NCI-H774 (cell line): ENCODE measurements at places on chromosomes 12 and 14.

DNA sequence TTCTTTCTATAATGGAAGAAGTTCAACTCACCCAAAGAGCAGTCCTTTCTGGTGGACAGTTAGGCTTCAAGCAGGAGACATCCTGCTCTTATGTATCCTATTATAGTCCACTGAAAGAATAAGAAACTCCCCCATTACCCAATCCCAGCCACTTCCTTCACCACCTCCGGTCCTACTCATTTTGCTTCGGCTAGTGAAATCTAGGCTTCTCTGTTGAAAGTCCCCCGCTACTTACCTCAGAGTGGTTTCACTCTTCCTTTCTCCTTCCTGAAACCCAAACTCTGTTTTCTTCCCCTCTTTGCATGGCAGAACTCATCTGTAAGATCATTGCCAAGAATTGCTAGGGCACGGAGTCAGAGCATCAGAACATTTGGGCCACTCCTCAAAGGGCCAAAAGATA, at the start of gene GPR84:
GPR84 (minus strand) TSS at position 74 of the 400 bp plus-strand sequence. CDS start 635 bp downstream, outside the sequence.
- no peak for DNase-seq

DNA sequence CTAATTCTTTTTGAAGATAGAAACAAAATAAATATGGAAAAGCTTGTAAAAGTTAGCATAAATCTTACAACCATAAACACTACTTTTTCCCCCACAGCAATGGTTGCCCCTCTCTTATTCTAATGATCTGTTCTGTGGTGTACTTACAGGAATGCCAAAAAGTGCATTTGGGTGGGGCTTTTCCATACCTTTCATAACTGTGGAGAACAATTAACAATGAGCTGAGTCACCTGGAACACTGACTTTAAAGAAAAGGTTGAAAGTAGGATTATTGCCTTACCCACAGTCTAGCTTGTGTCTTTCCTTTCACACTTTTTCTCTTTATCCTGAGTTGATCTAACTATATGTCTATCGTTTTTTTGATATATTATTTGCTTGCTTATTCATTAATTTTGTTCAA, 86.9 kb downstream of the TPH2 start:
- no peak for DNase-seq

DNA sequence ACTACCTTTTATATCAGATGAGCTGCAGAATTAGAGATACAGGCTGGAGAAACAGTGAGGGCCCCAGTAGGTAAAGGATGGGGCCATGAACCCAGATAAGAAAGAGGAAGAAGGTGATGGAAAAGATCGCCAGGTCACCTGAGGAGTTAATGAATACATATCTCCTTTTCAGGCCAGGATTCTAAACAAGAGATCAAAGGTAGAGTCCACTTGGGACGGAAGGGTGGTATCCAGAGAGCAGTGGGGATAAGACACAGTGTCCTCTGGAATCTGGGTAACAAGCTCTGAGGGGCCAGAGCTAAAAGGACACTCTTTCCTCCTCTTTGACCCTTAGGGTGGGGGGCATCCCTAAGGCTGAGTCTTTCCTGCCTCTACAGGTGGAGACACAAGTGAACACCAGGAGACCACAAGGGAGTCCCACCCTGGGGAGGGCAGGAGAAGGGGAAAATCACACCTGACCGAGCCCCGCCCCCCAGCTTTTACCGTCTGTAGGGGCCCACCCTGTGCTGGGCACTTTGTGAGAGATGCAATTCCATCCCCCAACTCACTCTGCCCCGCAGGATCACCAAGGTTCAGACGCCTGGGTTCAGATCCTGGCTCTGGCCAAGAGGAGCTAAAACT, 27.3 kb downstream of the SERPINA1 start:
- DNase-seq: no peak

DNA sequence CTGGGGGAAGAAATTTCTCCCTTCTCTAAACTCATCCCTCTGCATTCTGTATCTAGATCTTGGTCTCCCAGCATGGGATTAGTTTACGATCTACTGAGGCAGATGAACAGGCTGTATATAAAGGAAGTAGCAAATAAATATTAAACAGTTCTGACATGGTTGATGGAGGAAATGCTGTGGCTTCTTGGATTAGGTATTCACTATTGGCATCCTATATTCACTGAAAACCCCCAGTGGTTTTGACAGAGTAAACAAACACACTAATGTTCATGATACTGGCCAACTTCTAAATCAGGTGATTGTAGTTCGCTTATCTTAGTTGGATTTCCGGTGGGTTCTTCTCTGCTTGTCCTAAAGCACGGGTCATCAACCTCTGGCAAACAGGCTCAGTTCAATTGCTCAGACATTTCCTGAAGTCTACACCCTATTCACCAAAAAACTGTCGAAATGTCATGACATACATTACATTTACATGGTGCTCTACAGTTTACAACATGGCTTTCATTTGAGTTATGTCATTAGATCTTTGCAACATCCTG, 433.9 kb downstream of the EGLN3 start:
- DNase-seq: no peak

DNA sequence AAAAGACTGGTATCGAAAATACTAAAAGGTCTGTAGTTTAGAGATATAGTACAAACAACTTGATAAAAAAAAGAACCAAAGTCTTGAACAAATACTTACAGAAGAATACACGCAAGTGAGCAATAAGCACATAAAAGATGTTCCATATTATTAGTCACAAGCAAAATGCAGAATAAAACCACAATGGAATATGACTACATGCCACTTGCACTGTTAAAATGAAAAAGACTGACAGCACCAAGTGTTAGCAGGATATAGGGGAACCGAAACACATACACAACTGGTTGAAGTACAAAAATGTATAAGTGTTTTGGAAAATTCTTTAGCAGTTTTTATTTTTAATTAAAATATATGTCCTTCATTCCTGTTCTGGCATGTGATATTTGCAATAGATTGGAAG, 3.6 kb downstream of the CLEC2A start:
- DNase-seq: no peak

DNA sequence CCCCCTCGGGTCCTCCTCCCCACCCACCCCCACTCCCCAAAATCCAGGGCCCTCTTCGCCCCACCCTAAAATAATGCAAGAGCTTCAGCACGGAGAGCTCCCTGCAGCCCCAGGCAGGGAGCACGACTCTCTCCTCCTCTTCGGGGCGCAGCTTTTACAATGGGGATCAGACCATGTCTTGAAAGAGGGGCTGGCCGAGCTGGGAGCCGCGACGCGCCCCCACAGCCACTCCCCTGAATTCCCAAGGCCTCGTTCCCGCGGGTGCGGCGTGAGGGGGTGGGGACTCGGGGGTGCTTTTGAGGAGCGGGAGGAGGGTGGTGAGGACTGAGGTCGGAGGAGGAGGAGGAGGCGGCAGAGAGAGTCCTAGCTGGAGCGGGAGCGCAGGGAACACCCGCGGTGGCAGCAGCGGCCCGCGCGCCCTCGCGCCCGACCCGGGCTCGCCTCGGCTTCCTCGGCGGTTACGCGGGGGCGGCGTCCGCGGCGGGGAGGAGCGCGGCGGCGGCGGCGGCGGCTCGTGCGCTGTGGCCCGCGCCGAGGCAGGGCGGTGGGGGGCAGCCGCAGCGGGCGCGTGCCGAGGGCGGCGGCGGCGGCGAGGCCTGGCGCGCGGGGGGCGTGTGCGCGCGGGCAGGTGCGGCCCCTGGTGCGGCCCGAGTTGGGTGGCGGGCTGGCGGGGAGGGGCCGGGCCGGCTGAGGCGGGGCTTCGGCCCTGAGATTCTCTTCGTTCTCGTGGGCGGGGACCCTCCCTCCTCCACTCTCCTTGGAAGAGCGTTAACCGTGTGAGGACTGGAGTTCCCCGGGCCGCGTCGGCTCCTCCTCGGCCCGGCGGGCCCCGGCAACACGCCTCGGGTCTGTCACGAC, at the start of gene ANKS1B:
ANKS1B (minus strand) TSS at position 666 of the 858 bp plus-strand sequence. CDS start 699 bp downstream, outside the sequence.
- peak; percentile 79 for DNase-seq

GRCh38 chr14:69615496-69616407, 4.4 kb downstream of the SUSD6 start:
- no peak for DNase-seq

GRCh38 chr12:89160716-89161123, 191.6 kb downstream of the DUSP6 start:
- DNase-seq: no peak

GRCh38 chr12:108484431-108484830, 30.6 kb upstream of the FICD start:
- no peak for DNase-seq

- no peak for DNase-seq
These were observed 62.7 kb downstream of the RCOR1 start for GRCh38 chr14:102655137-102655536.

- DNase-seq: no peak
These were observed 93.6 kb downstream of the PHETA1 start for GRCh38 chr12:111275308-111275707.

- no peak for DNase-seq
These were observed 188.0 kb downstream of the MON2 start for GRCh38 chr12:62654326-62655241.

- DNase-seq: no peak
These were observed 82.9 kb downstream of the NCOR2 start for GRCh38 chr12:124484526-124484953.

- DNase-seq: peak; percentile 94
These were observed 73.9 kb downstream of the SYT1 start for GRCh38 chr12:78938341-78939084.

DNA sequence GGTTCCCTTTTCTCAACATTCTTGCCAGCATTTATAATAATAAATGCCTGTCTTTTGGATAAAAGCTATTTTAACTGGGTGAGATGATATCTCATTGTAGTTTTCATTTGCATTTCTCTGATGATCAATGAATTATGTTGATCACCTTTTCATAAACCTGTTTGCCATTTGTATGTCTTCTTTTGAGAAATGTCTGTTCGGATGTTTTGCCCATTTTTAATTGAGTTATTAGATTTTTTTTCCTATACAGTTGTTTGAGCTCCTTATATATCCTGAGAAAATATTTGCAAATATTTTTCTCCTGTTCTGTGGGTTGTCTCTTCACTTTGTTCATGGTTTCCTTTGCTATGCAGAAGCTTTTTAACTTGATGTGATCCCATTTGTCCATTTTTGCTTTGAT, 8.1 kb upstream of the LIMA1 start:
- no peak for DNase-seq

- no peak for DNase-seq
These were observed 10.9 kb downstream of the EVL start for GRCh38 chr14:100076133-100076532.

- no peak for DNase-seq
These were observed 114.8 kb upstream of the FLRT2 start for GRCh38 chr14:85415015-85415712.

DNA sequence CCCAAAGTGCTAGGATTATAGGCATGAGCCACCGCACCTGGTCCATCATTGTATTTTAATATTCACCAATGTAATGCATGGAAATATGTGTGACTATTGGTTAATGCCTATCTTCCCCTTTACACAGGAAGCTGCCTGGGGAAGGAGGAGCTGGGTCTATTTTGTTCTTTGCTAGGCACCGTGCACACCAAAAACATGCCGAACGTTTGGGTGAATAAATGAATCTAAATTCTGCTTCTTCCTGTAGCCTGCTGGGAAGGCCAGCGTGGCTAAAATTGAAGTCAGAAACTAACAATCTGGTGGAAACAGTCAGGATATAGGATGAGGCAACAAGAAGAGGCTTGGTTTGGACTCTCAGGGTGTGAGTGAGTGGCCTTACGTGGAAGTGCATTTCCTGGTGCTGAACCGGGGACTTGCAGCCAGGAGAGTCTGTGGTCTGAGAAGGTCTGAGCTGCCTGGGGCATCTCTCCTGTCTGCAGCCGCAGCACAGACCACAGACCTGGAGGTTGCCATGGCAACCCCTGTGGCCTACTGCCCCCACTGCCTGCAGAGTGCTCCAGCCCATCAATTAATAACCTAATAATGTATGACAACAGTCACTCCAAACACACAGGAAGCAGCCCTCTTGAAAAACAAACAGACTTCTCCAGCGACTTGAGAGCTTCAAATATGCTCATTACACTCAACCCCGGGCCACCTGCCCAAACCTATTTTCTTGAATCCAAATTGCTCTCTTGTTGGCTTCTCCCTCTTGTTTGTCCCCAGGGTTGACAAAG, 5.5 kb upstream of the GPR68 start:
- peak; percentile 81 for DNase-seq

DNA sequence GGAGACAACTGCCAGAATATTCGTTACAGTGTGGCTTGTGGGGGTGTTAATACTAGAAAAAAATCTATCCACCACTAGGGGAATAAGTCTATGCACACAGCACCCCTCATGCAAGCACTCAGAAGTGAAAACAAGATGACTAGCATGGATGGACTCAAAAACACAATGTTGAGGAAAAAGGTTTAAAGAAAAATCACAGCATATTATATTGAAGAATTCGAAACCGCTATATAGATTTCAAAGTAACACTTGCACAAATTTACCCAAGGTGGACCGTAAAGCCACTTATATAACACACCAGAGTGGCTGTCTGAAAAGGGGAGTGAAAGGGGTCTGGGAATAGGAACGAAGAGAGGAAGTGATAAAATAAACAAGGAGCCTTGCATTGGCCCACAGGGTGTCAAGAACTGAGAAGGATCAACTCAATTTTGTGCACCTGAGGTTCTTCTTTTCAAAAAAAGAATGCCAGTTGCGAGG, 544 bp downstream of the ABCD4 start:
- DNase-seq: no peak

DNA sequence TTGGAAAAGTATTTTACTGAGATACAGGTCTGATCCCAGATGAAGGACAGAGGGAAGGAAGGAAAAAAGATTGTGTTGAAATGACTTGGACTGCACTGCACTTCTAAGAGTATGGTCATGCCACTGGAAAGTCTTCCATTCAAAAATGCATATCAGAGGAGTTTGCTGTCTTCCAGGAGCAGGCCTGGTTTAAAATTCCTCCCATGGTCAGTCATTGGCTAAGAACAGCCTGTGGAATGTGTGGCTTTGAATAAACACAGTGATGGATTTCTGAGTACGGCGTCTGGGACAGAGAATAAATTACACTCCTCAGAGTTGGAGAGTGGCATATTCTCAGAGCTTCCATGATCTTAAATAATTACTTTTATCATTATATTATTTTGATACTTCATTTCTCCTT, 245.8 kb upstream of the PDZRN4 start:
- no peak for DNase-seq
